ENCODE measurements at places on chromosomes 13 and 19.

GRCh38 chr13:40376867-40377535 lies 289.4 kb downstream of the FOXO1 start:
- DNase-seq = no peak

DNA sequence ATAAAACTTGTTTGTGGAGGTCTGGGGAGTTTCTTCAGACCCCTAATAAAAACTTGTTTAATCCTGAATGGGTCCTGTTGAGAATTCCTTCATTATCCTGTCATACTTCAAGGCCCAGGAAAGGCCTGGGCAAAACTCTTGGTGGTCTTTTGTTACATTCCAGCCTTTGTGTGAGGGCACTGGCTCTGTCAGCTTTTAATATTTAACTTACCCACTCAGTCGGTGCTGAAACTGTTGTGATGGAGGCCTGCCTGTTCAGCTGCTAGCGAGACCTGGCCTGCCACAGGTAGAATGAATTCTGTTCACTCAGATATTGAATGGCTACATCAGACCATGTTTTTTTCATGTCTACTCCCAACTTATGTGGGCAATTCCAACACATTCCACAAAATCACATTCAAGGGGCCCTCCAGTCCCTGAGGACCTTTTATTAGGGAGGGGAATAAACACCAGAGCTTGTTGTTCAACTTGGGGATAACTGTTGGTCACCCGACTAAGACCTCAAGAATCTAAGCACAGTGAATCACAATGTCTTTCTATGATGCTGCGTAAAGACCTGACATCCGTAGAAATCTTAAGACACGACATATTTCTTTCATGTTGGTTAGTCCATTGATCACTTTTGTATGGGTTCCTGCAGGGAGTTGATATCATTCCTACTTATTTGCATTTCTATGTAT lies 12.5 kb downstream of the NLRP8 start:
- no peak for DNase-seq

DNA sequence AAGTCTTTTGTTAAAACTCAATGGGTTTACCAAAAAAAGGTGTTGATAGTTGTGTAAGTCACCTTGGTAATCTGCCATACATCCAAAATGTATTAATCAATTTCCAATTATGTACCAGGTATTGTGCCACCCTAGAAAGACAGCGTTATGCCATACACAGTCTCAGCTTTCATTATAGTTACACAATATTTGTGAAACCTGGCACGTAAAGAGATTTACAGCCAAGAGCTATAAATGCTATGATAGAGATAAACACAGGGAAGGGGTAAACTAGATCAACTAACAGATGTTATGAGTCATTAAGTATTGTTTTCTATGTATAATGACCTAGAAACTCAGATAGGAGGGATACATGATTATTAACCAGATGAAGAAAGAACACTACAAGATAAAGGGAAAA lies 725.6 kb upstream of the SLITRK5 start:
- DNase-seq = no peak

- DNase-seq = no peak
Observed at GRCh38 chr13:23718996-23719395, 148.8 kb downstream of the TNFRSF19 start.

All from CD8-positive, alpha-beta T cell (primary cell).